ENCODE measurements at places on chromosomes 5 and 9.

DNA sequence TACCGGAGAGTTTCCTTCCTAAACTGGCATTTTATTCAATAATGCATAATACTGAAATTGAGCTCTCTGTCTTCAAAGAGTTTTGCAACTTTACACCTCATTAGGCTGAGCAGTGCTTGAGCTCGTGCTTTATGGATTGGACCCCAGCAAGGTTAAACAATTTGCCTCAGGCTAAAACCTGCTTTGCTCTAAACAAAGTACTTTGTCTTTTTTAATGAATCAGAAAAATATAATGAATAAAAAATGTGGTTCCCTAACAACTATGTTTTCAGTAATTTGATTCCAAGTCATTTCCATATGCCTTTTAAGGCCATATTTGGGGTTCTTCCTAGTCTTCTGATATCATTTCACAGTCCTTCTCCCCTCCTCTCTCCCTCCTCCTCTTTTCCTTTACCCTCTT, 20.0 kb downstream of the ZNF366 start:
- no peak for DNase-seq

- no peak for DNase-seq
These were observed 18.2 kb downstream of the SLC9A3 start for GRCh38 chr5:505951-506525.

DNA sequence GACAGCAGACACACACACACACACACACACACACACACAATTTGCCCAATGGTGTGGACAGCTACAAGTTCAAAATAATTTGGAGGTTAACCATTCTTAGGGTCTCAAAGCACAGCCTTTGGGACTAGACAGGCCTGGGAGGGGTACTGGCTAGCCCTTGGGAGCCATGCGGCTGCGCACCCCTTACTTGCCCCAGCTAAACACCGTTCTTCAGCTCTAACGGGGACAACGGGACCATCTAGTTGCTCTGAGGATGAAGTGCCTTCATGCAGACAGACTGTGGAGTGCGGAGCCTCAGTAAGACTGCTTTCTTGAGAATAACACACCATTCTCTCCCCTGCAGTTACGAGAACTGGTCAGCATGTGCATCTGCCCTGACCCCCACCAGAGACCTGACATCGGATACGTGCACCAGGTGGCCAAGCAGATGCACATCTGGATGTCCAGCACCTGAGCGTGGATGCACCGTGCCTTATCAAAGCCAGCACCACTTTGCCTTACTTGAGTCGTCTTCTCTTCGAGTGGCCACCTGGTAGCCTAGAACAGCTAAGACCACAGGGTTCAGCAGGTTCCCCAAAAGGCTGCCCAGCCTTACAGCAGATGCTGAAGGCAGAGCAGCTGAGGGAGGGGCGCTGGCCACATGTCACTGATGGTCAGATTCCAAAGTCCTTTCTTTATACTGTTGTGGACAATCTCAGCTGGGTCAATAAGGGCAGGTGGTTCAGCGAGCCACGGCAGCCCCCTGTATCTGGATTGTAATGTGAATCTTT, 64.6 kb downstream of the PSMB7 start:
- peak; percentile 68 for DNase-seq

- DNase-seq = no peak
These were observed 23.6 kb upstream of the FIBCD1 start for GRCh38 chr9:130962418-130963316.

- DNase-seq = peak; percentile 56
These were observed 62.0 kb upstream of the GARNL3 start for GRCh38 chr9:127202461-127203169.
